Naive thymus-derived CD8-positive, alpha-beta T cell (primary cell): ENCODE measurements at places on chromosomes 5 and 9.

DNA sequence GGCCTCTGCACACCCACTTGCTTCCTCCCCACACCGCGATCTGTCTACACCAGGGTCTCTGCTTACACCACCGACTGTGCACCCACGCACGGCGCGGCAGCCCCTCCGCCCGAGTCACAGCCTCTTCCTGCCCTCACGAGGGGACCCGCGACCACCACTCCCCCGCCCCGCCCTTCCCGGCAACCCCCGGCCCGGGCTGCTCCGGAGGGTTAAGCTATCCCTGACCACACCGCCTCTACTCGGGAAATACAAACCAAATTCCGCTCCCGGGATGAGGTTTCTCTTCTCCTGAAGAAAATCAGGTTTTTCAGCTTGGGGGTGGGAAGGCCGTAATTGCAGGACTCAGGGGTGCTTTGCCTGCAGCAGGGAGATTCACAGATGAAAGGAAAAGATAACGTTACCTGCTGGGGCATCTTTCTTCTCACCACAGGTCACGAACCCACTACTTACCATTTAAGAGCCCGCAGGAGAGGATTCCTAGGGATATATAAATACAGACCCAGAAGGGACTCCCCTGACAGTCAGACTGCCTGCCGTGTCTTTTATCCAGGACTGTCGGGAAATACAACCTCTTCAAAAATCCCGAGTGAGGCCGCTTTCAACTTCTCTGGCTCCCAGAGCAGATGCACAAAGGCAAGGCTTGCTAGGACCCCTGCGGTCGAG is 63.5 kb downstream of the ROR2 start:
- no peak for DNase-seq

- DNase-seq = no peak
Measured at GRCh38 chr5:88780736-88781135, 102.2 kb downstream of the MEF2C start.

DNA sequence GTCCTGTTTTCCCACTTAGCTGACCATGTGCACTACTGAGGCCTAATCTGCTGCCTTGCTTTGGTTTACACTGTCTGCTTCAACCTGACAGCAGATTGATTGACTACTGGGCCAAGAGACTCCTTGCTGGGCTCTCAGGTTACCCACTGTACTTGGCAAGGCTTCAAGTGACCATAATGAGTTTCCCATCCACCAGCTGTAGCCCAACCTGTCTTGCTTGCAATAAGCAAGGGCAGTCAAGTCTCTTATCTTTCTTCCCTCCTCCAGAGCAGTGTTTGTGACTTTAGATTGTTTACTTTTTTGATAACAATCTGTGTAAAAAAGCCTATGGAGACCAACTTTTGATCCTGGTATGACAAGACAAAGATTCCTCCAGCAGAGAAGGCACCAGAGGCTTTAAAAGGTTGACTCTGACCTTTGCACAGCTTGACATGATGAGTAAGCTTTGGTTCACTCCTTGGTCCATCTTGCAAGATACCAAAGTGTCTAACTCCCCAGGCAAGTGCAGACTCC is 912.3 kb upstream of the SEMA6A start:
- no peak for DNase-seq

- no peak for DNase-seq
Measured at GRCh38 chr9:36442710-36443109, 42.6 kb upstream of the RNF38 start.

DNA sequence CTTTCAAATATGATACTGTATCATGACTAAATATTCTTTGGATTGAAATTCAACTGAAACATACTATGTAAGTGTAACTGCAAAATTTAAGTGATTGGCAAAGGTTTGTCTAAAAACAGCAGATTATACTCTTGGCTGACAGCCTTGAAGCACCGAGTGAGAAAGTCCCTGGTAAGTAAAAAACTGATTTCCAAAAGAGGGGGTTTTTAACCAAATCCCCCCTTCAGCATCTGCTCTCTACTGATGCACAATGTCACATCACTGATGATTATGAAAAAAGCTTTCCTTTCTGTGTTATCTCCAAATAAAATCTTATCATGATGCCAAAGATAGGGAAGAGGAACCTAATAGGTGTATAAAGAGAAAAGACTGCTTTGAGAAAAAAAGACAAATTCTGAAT is 141.0 kb downstream of the MEF2C start:
- no peak for DNase-seq

DNA sequence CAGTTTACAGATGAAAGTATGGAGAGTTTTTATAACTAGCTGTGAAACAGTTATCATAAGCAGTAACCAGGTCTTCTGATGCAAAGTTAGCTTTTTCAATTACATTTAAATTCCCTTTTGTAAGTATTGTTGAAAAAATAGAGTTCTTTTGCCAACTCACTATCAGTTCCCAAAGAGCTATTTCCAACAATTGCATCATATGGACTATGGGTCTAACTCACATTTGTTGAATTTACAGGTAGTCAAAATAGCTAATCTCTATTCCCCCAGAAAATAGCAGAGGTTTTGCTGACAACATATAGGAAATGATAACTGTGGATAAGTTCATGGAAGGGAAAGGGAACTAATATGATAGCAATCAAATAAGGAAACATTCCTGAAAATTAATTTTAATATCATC is 1.4 kb downstream of the SPINK1 start:
- no peak for DNase-seq

DNA sequence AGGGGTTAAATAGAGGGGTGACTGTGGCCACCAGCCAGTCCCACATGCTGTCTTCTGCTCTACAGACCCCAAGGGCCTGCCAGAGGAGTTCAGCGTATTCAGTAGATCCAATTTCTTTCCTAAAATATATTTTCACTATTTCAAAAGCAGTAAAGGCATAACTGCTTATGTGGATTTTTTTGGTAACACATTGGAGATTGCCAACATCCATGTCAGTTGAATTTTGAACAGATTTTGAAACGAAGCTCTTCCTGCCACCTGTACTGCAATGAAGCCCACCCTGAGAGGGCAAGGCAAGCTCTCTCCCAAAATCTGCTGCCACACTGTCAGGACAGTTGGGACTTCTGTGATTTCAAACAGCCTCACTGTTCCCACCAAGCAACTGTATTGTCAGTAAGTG is 37.1 kb upstream of the SARDH start:
- DNase-seq = no peak

- no peak for DNase-seq
Measured at GRCh38 chr5:73256862-73257261, 83.9 kb downstream of the TMEM174 start.
